RWPE2 (cell line): ENCODE measurements at places on chromosomes 11 and 22.

- DNase-seq = no peak
These were observed 103.5 kb downstream of the DDX10 start for GRCh38 chr11:108768370-108768769.

DNA sequence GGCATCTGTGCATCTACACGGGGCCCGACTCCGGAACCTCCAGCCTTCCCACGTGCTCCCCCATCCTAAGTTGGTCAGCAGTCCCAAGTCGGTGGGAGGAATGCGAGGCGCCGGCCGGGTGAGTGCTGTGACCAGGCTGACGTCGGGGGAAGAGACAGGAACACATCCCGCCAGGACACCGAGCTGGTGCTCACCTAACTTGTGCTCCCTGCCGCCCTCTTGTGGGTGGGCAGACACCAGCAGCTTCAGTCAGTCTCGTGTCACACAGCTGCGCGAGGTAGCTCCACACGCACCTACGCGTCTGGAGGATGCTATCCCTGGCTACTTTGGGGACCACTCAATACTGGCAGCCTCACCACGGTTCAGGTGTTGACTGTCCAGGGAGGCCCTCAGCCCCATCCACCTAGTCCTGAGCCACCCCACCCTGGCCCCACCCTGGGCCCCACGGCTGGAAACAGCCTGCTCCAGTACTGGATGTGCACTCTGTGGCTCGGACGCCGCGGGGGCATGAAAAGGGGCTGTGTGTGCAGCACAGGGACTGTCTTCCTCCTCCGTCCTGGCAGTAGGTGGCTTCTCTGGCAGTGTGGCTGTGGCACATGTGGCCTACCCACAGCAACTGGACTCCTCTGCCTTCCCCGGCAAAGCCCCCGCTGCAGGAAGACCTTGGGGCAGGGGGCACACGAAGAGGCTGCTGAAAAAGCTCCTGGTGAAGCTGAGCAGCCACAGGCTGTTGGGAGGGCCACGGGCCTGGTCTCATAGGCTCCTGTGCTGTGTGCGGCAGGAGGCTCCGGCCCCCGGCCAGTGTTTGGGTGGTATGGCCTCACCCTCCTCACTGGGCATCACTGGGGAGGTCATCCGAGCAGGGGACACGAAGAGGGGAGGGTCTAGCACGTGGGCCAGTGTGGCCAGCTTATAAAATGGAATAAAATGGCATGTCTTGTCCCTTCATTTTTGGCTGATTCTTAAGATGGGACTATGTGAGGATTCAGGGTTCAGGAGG lies 11.2 kb upstream of the BID start:
- no peak for DNase-seq

GRCh38 chr22:38833061-38833460 lies 10.8 kb downstream of the NPTXR start:
- peak; percentile 25 for DNase-seq

- DNase-seq = no peak
These were observed 16.6 kb upstream of the TSKU start for GRCh38 chr11:76766521-76766920.

DNA sequence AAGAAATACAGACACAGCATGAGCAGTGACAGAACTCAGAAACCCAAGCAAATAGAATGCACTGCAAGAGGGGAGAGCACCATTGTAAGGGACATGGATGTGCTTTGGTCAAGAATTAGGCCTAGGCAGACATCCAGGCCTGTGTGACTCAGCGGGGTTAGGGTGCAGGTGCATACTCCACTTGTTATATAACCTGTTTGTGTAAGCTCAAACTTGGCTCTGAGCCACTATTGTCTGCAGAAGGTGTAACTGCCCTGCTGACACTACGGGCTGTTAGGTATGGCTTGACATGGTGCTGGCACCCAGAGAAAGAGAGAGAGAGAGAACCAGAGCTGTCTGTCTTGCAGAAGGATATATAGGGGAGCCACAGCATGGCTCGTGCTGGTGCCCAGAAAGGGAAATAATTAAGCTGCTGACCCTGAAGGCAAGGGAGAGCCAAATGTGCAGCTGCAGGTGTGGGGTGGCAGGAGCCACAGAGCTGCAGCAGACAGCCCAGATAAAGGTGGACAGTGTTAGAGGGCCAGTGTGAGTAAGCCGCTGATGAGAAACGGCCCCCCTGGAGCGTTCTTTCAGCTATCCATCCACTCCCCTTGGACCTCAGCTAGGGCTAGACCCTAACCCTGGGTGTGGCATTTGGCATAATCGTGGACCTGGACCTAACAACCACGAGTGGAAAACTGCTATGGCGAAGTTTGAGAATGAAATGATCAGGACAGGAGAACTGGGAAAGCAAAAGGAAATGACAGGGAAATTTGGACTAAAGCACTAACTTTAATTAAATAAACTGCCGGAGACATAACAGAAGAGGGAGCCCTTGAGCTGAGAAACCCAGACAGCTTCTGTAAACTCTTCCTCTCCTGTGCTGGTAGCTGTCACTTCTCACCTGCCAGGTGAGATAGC lies 253.0 kb upstream of the CCDC179 start:
- DNase-seq = no peak

DNA sequence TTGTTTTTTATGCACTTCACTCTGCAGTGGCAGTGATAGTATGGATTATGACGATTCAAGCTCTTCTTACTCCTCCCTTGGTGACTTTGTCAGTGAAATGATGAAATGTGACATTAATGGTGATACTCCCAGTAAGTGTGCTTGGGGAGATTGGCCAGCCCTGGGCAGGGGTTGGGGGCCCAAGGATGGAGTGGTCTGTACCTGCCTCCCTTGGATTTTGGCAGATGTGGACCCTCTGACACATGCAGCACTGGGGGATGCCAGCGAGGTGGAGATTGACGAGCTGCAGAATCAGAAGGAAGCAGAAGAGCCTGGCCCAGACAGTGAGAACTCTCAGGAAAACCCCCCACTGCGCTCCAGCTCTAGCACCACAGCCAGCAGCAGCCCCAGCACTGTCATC lies 14.2 kb downstream of the MADD start:
- no peak for DNase-seq

- DNase-seq = no peak
These were observed 50.5 kb upstream of the ADA2 start for GRCh38 chr22:17269607-17270261.

DNA sequence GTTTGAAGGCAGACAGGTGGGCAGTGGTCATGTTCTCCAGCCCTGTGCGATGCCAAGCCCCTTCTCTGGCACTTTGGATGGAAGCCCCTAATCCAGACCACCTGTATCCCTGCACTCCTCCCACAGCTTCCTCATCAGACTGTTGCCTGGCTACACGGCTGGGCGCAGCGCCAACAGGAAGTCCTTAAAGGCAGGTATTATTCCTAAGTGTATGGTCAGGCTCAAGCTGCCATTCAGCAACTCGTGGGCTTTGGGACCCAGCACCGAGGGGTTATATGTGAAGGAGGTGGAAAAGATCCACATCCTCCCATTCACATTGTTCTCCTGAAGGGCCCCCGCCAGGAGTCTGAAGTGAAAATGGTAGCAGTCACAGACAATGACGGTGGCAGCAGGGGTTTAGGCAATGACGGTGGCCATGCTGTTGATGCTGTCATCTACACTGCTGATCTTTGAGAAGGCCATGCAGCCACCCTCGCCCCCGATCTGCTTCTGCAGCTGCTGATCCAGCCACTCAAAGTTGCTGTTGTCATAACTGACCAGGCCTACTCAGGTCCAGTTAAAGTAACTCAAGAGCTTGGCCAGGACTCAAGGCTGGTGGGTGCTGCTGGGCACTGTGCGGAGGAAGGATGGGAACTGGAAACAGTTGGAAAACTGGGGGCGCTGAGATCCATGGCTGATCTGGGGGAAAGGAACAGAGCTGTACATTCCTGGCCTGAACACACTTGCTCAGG lies 27.7 kb downstream of the OR6Q1 start:
- DNase-seq = no peak
